ENCODE measurements at places on chromosomes 3 and 15. TPM values are rescaled to one million over a fixed set of nuclear protein-coding genes. Genes with fewer than 3 reads are reported as not detected.
A peak's percentile ranks its signal among the peaks of the same experiment; 100 is the strongest.

DNA sequence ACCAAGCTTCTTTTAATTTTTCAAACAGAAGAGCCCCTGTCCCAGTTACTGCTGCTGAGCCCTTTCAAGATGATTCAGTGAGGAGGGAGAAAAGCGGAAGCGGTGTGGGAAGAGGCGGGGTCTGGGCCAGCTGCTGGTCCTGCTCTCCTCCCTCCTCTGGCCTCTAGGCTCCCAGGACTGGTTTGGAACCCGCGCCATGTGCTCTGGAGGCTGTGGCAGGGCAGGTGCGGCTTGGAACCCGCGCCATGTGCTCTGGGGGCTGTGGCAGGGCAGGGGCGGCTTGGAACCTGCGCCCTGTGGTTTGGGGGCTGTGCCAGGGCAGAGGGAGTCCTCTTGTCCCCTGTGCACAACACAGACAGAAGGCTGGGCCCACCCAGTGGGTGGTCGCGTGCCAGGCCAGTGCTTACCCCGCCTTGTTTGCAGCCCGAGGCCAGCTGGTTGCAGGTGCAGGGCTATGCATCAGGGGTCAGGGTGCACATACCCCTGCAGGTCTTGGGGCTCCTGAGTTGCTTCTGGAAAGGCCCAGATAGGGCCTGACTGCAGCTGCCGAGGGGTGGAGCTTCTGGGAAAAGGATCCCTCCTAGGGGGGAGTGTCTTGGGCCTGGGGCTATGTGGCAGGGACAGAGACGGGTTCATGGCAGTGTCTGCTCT lies 12.2 kb downstream of the ALG1L2 start:
- H3K4me1 ChIP-seq = peaks cover 2% of the 10 kb centered on the region
- H3K36me3 ChIP-seq = no peaks in the 10 kb centered on the region
- H3K27ac ChIP-seq = peak overlapping the region; percentile 71
- no peaks in the 10 kb centered on the region for H3K27me3 ChIP-seq
- H3K4me3 ChIP-seq = no peak overlapping the region

DNA sequence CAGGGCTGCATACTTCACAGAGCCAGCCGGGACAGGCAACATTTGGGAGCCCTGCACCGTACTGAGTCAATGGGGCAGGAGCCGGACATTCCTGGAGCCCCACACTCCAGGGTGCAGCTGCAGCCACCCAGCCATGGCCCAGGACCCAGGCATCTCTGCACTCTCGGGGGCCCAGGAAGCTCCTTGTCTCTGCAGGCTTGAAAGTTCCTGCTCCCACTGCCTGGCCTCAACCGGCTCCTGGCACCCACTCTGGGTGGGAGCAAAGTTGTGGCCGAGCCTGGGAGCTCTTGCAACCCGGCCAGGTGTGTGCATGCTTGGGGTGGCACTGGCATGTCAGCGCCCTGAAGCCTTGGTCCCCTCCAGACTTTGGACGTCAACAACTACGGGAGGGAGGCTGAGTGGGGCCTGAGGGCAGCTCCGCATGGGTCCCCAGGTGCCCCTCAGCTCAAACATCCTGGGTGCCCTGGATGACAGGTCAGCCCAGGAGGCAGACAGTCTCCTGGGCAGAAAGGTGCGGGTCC lies 833.5 kb upstream of the CADM2 start:
- H3K27me3 ChIP-seq = no peaks in the 10 kb centered on the region
- H3K4me1 ChIP-seq = no peaks in the 10 kb centered on the region
- H3K4me3 ChIP-seq = no peak overlapping the region
- DNase-seq = no peak
- no peaks in the 10 kb centered on the region for H3K36me3 ChIP-seq

- H3K36me3 ChIP-seq = no peaks in the 10 kb centered on the region
- no peak overlapping the region for H3K27ac ChIP-seq
- H3K27me3 ChIP-seq = no peaks in the 10 kb centered on the region
- peak; percentile 38 for DNase-seq
- H3K4me3 ChIP-seq = no peak overlapping the region
These were observed 21.3 kb downstream of the ITGA11 start for GRCh38 chr15:68410466-68411342.

DNA sequence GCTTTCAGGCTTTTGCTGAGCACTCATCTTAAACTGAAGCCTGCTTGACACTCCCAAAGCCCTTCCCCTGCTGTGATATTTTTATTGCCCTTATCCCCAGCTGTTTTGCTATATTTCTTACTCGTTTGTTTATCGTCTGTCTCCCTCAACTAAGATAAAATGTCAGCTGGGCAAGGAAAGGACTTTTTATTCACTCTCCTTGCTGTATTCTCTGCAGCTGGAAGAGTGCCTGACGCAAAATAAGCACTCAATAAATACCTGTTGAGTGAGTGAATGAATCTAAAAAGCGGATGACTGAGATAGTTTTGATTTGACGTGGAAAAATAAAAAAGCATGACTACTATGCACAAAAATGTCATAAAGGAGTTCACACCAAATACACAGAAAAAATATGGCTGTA lies 84.8 kb upstream of the POMGNT2 start:
- H3K27ac ChIP-seq = no peak overlapping the region
- peaks cover 17% of the 10 kb centered on the region for H3K4me1 ChIP-seq
- H3K4me3 ChIP-seq = no peak overlapping the region
- H3K36me3 ChIP-seq = no peaks in the 10 kb centered on the region
- DNase-seq = no peak
- no peaks in the 10 kb centered on the region for H3K27me3 ChIP-seq

- DNase-seq = no peak
- no peaks in the 10 kb centered on the region for H3K36me3 ChIP-seq
These were observed 55.3 kb downstream of the SLC28A2 start for GRCh38 chr15:45307230-45307924.

DNA sequence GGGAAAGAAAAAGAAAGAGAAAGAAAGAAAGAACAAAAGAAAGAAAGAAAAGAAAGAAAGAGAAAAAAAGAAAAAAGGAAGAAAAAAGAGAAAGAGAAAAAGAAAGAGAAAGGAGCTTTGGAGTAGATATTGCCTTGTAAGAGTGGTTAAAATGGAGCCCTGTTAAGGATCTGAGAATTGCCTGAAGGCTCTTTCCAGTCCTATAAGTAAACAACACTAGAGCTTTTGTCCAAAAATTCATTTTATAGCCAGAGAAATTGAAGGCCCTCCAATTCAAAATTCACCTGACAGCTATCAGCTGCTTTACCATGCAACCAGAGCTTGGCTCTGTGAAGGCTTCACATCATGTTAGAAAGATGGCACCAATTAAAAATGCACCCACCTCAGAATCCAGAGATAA lies 102.1 kb upstream of the FRMD4B start:
- DNase-seq = no peak
- no peak overlapping the region for H3K27ac ChIP-seq
- H3K27me3 ChIP-seq = no peaks in the 10 kb centered on the region
- H3K4me3 ChIP-seq = no peak overlapping the region

GRCh38 chr15:52351206-52351908 lies 55.8 kb upstream of the MYO5C start:
- H3K27ac ChIP-seq = no peak overlapping the region
- DNase-seq = peak; percentile 60
- no peaks in the 10 kb centered on the region for H3K27me3 ChIP-seq
- peaks cover 43% of the 10 kb centered on the region for H3K36me3 ChIP-seq

DNA sequence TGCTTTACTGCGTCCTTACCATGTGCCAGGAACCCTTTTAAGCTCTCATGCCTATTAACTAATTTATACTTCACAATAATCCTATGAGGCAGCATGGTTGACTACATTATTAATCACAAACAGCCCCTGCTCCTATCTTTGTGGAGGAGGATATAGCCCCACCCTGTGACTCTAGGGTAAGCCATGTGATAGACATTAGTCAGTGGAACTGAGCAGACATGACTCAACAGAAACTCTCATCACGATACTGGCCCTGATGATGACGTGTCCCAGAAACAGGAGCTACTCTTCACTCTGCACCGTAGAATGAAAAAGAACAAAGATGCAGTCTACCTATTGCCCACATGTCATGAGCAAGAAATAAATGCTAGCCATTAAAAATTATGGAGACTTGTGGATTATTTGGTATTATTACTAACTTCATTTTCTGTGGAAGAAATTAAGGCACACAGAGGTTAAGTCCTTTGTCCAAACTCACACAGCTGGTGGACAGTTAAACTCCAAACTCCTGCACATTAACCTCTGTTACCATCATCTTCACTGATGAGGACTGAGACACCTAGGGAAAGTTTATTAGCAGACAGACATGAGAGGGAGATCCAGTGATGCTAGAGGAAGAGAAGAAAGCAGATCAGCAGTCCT lies 51.2 kb downstream of the CFAP20DC start:
- no peaks in the 10 kb centered on the region for H3K4me1 ChIP-seq
- H3K4me3 ChIP-seq = no peak overlapping the region
- DNase-seq = no peak
- H3K27ac ChIP-seq = no peak overlapping the region

GRCh38 chr15:63449731-63450130 lies 54.7 kb upstream of the USP3 start:
- no peaks in the 10 kb centered on the region for H3K27me3 ChIP-seq
- H3K27ac ChIP-seq = peak overlapping the region; percentile 80
- no peaks in the 10 kb centered on the region for H3K4me1 ChIP-seq
- no peak for DNase-seq
- no peaks in the 10 kb centered on the region for H3K36me3 ChIP-seq
- no peak overlapping the region for H3K4me3 ChIP-seq

GRCh38 chr15:87224404-87224803 lies 1032.1 kb downstream of the NTRK3 start:
- no peaks in the 10 kb centered on the region for H3K36me3 ChIP-seq
- H3K4me3 ChIP-seq = no peak overlapping the region
- no peaks in the 10 kb centered on the region for H3K27me3 ChIP-seq

The LYZL4 gene
- not detected for total RNA-seq

The SLC38A3 gene
- total RNA-seq = not detected

The CEP70 gene
- 58.2 TPM for total RNA-seq

The TMEM207 gene
- total RNA-seq = not detected

The GCHFR gene
- total RNA-seq = 107 TPM

The DAZL gene
- total RNA-seq = not detected

The TRANK1 gene
- 17.4 TPM for total RNA-seq

The NAA50 gene
- total RNA-seq = 75.7 TPM

The MED12L gene
- 0.27 TPM for total RNA-seq

The RAD54L2 gene
- 21.6 TPM for total RNA-seq

The HYAL1 gene
- 22.0 TPM for total RNA-seq

The MME gene
- 61.4 TPM for total RNA-seq

The CGGBP1 gene
- 45.1 TPM for total RNA-seq

The GOLGA6L9 gene
- total RNA-seq = 83.8 TPM

All from upper lobe of left lung (tissue), 6 donors.